ENCODE measurements at places on chromosomes 6 and 20.

- DNase-seq, result no peak
Observed at GRCh38 chr20:57470666-57471495, 54.1 kb downstream of the CTCFL start.

GRCh38 chr20:7608250-7608649 is 332.0 kb downstream of the HAO1 start:
- peak; percentile 14 for DNase-seq

DNA sequence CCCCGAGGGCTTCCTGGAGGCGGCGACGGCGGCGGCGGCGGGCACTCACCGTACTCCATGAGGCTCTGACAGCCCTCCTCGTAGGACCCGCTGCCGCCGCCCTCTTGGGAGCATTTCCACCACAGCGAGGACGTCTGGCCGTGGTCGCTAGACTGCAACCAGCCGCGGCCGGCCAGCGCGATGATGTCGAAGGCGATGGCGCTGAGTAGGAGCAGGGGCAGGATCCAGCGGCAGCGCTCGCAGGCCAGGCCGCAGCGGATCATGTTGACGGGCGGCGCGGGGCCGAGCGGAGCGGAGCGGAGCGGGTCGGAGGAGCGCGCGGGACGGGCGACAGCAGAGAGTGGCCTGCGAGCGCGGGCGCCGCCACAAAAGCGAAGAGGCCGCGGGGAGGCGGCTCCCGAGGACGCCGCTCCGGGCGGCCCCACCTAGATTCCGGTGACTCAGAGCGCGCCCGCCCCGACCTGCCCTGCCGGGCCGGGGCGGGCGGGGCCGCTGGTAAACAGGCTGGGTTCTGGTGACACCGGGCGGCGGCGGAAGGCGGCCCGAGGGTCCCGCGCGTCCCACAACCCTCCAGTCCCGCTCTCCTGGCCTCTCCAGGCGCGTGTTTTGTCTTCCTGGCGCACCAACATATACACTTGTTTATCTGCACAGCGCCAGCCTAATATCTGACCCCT is at the start of gene PERP:
TSS of gene PERP (minus strand) at position 342 of the 674 bp plus-strand sequence. CDS start at position 263, 79 bp downstream.
- no peak for DNase-seq

- DNase-seq, result peak; percentile 20
Observed at GRCh38 chr6:34276881-34277762, 28.3 kb upstream of the SMIM29 start.

- no peak for DNase-seq
Observed at GRCh38 chr20:6575912-6576401, 191.5 kb upstream of the BMP2 start.

GRCh38 chr6:52496631-52497030 is 76.5 kb downstream of the EFHC1 start:
- no peak for DNase-seq

DNA sequence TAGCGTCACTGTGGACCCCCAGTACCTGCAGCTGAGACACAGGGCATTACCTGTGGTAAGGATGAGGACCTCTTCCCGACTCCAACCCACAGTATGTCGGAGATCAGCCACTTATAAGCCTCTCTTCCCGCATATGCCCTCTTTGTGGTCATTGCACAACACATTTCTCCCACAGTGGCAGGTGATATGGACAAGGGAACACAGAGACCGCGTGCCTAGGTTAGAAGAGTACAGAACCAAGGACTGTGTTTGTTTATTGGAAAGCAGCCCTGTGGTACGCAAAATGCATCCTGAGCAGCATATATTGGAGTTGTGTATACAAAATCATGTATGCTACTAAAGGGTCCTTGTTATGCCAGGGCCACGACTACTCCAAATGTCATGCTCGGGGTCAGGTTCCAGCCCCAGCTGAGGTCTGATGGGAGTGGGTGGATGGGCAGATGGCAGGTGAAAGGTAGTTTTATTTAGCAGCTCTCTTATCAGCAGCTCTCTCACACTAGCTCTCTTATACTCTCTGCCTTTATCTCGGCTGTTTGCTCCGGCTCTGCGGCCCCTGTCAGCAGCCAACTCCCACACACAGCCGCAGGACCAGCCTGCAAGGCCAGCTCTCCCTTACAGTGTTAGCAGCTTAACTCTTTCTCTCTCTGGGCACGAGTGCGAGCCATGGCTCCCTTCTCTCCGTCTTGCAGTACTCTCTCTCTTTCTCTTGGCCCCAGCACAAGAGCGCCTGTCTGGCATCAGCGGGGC is 569.0 kb downstream of the KIF16B start:
- no peak for DNase-seq
